ENCODE measurements at places on chromosomes 5 and 9. TPM values are rescaled to one million over a fixed set of nuclear protein-coding genes. Genes with fewer than 3 reads are reported as not detected.

DNA sequence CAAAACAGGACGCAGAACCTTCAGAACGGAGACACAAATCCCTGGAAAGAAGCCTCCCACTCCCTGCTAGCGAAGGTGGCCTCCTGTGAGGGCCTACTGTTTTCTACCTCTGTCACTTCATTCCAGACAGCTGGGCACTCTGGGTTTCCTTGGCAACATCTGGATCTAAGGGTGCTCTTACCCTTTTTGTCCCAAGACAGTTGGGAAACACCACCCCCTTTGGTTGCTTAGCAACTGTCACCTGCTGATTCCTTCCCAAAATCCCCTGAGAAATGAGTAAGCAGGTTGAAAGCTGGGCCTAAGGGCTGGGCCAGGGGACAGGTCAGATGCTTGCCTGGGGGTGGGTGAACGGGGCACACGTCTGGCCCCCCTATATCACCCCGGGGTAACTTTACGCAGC is 29.4 kb downstream of the NANS start:
- no peaks in the 10 kb centered on the region for H3K27me3 ChIP-seq
- peaks cover 3% of the 10 kb centered on the region for H3K36me3 ChIP-seq
- H3K4me1 ChIP-seq = peaks cover 12% of the 10 kb centered on the region
- DNase-seq = no peak
- H3K27ac ChIP-seq = no peak overlapping the region
- no peak overlapping the region for H3K4me3 ChIP-seq

The DNAJC25 gene
- total RNA-seq = 7.9 TPM

- no peaks in the 10 kb centered on the region for H3K36me3 ChIP-seq
- no peak for DNase-seq
- no peaks in the 10 kb centered on the region for H3K27me3 ChIP-seq
- H3K4me3 ChIP-seq = no peak overlapping the region
Measured at GRCh38 chr5:33281431-33281843, 159.3 kb upstream of the TARS1 start.

- H3K4me1 ChIP-seq = no peaks in the 10 kb centered on the region
- no peak overlapping the region for H3K4me3 ChIP-seq
- DNase-seq = no peak
Measured at GRCh38 chr5:173953528-173954090, 35.4 kb upstream of the C5orf47 start.

- H3K4me1 ChIP-seq = no peaks in the 10 kb centered on the region
- H3K27ac ChIP-seq = no peak overlapping the region
- H3K27me3 ChIP-seq = no peaks in the 10 kb centered on the region
- no peak overlapping the region for H3K4me3 ChIP-seq
- DNase-seq = no peak
Measured at GRCh38 chr5:89236900-89237299, 353.9 kb upstream of the MEF2C start.

The FCN2 gene
- not detected for total RNA-seq

The PCDHB15 gene
- total RNA-seq = not detected

The ABLIM3 gene
- 111 TPM for total RNA-seq

- H3K4me1 ChIP-seq = no peaks in the 10 kb centered on the region
- DNase-seq = no peak
- H3K27ac ChIP-seq = no peak overlapping the region
Measured at GRCh38 chr9:83209188-83209731, 146.3 kb upstream of the RASEF start.

DNA sequence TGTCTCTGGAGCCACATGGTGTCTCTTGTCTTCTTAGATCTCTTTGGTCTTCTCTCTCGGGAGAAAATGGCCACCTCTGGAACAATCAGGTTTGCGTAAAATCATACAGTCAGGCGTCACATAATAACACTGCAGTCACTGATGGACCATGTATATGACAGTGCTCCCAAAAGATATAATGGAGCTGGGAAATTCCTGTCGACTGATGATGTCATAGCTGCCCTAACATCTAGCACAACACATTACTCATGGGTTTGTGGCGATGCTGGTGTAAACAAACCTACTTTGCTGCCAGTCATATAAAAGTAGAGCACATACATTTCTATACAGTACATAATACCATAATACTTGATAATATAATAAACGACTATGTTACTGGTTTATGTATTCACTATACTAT is 30.1 kb upstream of the RAI14 start:
- H3K4me1 ChIP-seq = peaks cover 7% of the 10 kb centered on the region
- DNase-seq = no peak
- no peak overlapping the region for H3K27ac ChIP-seq

The ZNF366 gene
- total RNA-seq = not detected

The GLT6D1 gene
- not detected for total RNA-seq

DNA sequence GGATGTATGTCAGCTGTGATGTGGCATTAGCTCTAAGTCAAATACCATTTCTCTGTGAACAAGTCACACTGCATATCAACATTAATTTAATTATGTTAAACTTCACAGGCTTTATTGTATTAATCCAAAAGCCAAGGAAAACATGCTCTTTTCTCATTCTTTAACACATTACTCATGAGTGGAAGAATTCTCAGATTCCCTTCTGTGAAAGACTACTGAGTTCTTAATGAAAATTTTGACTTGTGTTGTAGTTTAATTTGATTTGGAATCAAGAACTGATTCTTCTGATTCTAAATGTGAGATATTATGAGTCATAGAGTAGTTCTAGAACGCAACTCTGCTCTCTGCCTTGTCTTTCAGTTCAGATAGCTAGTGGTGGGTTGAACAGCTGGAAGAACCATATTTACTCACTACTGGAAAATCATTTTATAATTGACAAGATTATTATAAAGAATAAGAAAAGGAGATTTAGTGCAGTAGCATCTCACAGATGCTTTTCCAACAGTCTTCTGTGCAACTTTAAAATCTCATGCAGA is 90.6 kb downstream of the VCAN start:
- H3K4me3 ChIP-seq = no peak overlapping the region
- DNase-seq = no peak
- H3K36me3 ChIP-seq = no peaks in the 10 kb centered on the region
- H3K27me3 ChIP-seq = peaks cover 8% of the 10 kb centered on the region
- no peak overlapping the region for H3K27ac ChIP-seq

The CRHBP gene
- total RNA-seq = not detected

GRCh38 chr5:76427206-76428140 is 24.4 kb downstream of the IQGAP2 start:
- no peak for DNase-seq
- H3K27ac ChIP-seq = no peak overlapping the region
- H3K27me3 ChIP-seq = peaks cover 7% of the 10 kb centered on the region
- H3K4me3 ChIP-seq = no peak overlapping the region
- H3K36me3 ChIP-seq = no peaks in the 10 kb centered on the region
- H3K4me1 ChIP-seq = no peaks in the 10 kb centered on the region

DNA sequence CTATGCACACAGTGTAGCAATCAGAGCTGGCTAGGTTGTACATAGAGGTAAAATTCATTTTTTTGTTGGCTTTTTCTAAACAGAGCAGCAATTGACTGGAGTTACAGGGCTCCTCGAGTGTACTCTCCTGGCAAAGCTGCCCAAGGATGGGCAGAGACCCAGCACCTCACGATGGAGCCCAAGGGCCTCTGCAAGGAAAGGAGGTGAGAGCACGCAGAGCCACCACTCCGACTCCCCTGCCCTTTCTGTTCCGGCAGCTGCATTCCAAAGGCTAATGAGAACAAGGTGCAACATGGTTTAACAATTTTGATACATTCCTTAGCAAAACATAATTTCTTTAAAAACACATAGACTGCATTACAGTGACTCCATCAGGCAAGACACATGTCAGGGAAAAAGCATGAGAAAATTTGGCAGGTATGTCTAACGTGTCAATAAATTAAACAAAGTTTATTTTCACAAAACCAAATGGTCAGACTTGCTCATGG is 47.5 kb downstream of the SAXO1 start:
- H3K36me3 ChIP-seq = no peaks in the 10 kb centered on the region
- H3K4me1 ChIP-seq = no peaks in the 10 kb centered on the region
- DNase-seq = no peak
- no peak overlapping the region for H3K4me3 ChIP-seq
- no peaks in the 10 kb centered on the region for H3K27me3 ChIP-seq
- no peak overlapping the region for H3K27ac ChIP-seq
